ENCODE measurements at places on chromosomes 12 and 14.

DNA sequence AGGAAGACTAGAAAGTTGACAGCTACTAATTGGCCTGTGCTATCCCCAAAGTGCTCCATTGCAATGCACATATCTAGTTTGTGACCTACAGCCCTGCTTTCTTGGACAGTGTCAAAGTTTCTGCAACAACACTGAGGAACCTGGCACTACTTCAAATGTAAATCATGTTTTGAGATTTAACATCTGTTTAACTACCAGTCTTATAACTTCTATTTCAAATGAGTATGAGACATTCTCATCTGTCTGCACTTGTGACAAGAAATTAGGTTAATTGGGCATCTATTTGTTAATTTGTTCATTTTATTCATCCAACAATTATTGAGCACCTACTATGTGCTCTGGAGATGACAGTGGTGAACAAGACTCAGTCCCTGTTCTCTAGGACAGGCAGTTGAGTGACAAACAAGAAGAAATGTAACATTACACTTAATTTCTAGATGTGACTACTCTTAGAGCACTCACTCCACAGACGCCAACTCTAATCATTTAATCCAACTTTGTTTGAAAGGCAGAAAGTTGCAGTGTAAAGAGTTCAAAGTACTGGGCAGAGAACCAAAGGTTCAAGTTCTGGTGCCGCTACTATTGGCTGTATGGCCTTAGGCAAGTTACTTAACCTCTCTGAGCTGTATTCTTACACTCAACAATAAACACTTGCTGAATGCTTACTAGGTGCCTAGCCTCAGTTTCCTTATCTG, 74.8 kb downstream of the HECTD4 start:
- DNase-seq = no peak

GRCh38 chr12:40566271-40566670, 126.0 kb upstream of the CNTN1 start:
- DNase-seq = no peak

GRCh38 chr12:94098466-94098865, 49.9 kb upstream of the PLXNC1 start:
- no peak for DNase-seq

DNA sequence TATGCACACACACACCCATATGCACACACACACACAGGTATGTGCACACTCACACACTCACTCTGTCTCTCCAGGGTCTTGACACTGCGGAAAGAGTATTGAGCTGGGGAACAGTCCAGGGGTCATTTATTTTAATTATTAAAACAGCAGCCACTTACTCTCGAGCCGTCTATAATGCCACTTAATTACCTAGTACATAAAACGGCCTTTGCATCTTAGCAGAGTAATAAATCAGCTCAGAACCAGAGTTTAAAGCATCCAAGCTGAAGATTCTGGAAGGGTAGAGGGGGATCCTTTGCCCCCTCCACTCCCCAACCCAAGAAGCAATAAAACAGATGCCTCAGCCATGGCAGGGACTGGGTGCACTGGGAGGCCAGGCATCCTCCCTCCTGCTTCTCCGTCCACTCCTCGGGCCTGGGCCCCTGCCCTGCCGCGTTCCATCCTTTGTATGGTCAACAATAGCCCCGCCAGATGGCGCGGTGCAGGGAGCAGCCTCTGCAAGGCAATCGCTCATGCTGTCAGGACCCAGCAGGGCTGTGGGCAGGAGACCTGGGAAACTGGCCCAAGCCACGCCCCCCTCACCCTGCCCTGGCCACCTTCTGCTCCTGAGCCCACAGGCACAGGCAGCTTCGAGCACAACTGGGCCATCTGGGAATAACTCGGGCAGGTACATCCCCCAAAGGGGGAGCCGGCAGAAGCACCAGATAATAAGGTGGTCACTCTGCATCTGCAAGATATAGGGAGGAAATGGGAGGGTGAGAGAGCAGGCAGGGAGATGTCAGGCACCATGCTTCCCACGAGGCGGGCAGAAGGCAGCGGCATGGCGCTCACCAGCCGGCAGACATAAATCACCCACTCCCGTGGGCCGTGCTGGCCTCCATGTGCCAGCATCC, 40.9 kb downstream of the CCDC85C start:
- no peak for DNase-seq

DNA sequence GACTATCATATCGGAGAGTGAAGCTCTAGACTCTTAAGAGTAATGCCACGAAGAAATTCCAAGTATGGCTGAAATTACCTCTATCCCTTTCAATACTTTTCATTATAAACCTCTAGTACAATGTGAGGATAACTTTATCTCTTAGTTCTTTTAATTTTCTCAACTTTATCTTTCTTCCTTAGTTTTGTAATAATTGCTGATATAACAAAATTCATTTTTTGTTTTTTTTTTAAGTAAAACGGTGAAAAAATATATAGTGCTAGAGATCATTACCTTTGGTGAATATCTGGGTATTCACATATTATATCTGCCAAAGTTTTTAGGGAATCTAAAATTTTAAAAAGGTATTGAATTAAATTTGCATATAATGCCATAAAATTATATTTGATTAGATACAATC, 19.5 kb upstream of the DNAAF2 start:
- no peak for DNase-seq

DNA sequence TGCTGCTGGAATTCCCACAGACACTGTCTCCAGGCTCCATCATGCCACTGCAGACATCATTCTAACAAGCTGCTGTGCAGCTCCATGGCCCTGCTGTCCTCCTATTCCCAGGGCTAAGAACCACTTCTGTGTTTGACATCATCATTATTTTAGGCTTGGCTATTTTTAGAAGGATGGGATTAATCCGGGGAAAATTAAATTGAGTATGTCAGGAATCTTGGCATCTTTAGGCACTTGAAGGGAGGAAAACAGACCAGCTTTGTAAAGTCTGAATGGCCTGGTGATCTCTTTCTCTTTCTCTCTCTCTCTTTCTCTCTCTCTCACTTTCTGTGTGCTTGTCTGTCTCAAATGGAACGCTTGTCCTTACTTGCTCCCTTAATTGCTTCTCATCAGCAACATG, 568.3 kb upstream of the FLRT2 start:
- DNase-seq = no peak

DNA sequence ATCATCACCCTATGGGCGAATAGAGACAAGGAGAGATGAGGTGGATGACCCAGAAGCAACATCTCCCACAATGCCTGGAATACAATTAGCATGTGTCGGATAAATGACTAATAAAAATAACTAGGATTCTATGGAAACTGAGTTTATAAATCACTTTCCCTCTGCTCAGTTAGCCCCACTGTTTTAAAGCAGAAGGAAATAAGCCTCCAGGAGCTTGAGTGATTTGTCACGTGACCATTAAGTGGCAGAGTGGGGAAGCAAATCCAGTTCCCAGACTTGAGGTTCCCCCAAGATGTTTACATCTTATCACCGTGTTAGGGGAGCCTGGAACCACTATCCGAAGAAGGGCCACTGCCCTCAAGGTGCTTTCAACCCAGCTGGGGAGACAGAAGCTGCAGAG, 136.5 kb upstream of the CCND2 start:
- DNase-seq = no peak

DNA sequence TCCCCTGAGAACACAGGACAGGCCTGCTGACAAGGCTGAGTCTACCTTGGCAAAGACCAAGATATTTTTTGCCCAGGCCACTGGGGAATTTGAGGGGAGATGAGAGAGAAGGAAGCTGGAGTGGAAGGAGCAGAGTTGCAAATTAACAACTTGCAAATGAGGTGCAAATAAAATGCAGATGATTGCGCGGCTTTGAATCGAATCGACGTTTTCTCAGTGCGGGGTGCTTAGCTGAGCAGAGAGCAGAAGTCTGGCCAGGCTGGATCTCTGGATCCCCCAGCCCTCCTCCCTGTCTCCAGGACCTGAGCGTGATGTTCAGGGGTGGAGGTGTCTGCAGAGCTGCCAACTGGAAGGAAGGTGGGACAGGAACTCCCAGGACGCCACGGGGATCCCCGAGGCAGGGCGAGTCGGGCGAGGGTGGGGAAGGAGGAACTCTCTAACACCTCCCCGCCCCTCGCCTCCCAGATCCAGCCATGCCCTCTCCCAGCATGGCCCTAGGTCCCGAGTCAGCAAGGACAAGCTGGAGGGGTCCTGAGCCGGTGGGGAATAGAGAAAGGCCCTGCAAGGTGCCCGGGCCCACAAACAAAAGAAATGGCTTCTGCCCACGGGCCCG, 527 bp upstream of the CARMIL3 start:
- no peak for DNase-seq

GRCh38 chr12:3046441-3047200, 30.6 kb upstream of the TSPAN9 start:
- no peak for DNase-seq

- DNase-seq = no peak
These were observed 73.4 kb downstream of the SLC38A4 start for GRCh38 chr12:46752396-46752795.

DNA sequence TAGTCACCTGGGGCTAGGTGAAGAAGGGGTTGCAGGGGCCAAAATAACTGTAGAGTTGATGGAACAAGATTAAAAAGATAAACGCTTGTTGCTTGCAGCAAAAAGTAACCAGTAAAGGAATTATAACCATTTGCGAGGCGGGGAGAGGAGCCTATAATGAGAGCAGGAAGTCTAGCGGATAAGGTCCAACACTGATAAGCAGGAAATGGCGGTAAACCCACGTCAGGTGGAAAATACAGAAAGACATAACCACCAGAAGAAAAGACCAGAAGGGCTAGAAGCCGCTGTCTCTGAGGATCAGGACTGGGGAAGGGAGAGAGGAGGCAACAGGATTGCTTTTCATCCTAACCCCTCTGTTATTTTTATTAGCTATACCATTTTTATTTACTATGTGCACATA, 303.3 kb downstream of the DPF3 start:
- DNase-seq = no peak

DNA sequence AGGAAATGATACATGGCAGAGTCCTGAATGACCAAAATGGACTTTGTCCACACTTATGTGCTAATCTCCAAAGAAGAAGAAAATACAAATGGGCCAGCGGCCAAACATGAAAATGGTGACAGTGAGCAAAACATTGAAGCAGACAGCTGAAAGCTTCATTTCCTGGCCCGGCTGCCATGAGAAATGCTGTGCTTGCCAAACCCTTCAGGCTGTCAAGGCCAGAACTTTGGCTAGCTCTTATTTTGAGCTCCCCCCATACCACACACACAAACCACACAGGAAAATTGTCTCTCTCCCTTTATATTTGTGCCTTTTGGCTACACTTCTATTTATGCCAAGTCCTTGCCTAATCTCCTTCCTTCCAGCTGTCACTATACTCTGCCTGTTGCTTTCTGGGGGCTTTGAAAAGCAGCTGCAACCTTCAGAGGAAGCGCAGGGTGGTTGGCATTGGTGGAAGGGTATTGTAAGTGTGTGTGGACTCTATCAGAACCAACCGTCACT, 323.8 kb downstream of the RAD51B start:
- no peak for DNase-seq

- DNase-seq = no peak
These were observed 2.6 kb upstream of the OR6J1 start for GRCh38 chr14:22646570-22647254.

GRCh38 chr12:14327711-14328110, 37.8 kb upstream of the ATF7IP start:
- no peak for DNase-seq

DNA sequence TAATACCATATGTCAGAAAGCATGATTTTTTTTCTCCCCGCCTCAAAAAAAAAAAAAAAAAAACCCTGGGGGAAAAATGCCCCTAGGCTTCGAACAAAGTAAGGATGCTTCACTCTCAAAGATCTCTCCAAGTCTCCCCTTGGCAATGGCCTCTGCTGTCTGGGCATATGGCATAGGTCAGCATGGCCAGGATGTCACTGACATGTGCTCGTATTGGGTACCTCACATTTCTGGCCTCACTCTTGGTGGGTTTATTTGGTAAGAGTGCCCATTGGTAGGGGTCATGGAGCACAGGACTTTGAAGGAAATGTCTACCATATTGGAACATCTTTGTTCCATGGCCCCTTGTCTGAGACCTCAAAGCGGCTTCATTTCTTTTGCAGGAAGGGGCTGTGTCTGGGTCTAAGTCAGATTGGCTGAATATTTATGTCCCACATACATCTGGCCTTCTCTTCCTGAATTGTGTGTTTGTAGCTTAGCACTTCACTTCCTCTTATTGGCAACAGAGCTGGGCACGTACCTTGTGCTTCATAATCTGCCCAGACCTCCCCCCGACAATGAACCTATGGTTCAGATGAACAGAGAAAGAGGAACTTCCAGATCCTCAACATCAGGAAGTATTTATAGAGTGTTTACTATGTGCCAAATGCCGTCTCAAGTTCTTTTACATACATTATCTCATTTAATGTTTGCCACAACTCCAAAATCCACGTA, 36.3 kb upstream of the OAS1 start:
- DNase-seq = no peak

DNA sequence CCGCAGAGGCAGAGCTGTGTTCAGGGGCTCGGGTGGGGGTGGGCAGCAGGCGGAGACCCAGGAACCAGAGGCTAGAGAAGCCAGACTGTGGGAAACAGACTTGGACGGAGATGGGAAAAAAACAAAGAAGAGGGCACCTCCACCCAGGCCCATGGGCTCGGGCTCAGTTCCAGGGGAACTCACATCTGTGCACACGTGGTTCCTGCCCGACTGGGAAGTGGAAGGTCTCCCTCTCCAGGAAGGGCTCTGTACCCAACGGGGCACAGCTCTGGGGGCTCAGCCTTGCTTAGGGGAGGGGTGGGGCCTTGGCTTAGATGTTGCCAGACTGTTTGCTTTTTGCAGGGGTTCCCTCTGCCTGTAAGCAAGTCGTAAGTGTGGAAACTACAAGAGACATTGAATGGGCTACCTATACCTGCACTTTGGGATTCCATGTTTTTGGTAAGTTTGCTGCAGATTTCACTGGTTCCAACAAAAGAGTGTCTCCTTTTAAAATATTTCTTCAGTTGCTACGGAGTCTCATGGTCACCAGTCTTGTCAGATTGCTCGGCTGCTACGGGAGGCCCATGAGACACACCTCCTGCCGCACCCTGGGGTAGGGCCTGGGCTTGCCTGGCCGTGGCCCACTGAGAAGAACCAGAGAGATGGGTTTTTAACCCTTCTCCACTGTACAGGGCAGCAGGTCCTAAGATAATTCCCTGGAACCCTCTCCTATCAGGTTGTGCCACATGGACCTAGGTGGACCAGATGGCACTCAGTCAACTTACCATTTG, 127.6 kb upstream of the EVL start:
- no peak for DNase-seq

DNA sequence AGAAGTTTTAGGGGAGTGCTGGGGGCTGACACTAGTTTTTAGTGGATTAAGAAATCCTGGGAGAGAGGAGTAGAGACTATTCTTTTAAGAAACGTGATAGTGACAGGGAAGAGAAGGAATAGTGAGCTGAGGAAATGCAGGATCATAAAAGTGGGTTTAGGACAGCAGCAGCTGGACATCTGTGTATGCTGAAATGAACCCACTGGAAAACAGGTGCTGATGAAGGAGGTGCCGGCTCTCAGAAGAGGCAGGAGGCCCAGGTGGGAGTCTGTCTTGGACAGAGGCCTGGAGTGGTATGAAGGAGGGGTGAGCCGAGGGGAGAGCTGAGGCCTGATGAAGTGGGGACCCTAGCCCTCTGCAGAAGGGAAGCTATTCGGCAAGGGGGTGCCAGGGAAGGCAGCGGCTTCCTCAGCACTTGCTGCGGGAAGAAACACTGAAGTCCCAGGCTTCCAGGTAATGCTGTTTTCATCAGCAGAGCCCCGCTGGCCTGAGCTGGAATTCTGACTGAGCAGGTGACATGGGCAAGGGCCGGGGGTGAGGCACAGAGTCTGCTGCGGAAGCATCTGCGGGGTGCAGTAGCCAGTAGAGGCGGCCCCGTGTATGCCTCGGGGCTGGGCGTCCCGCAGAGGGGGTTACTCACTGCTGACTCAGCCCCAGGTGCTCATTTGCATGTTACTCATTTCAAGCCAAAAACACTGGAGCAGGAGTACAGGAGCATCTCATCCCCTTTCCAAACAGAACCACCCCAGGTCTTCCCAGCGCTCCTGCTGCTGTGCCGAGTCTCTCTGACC, 89.7 kb downstream of the TMCC3 start:
- no peak for DNase-seq

Measured in activated T-helper 1 cell treated with Interleukin-2 at 50 U/mL for 16 hours (primary cell).